ENCODE measurements at places on chromosomes 5 and 9.
A peak's percentile ranks its signal among the peaks of the same experiment; 100 is the strongest.

DNA sequence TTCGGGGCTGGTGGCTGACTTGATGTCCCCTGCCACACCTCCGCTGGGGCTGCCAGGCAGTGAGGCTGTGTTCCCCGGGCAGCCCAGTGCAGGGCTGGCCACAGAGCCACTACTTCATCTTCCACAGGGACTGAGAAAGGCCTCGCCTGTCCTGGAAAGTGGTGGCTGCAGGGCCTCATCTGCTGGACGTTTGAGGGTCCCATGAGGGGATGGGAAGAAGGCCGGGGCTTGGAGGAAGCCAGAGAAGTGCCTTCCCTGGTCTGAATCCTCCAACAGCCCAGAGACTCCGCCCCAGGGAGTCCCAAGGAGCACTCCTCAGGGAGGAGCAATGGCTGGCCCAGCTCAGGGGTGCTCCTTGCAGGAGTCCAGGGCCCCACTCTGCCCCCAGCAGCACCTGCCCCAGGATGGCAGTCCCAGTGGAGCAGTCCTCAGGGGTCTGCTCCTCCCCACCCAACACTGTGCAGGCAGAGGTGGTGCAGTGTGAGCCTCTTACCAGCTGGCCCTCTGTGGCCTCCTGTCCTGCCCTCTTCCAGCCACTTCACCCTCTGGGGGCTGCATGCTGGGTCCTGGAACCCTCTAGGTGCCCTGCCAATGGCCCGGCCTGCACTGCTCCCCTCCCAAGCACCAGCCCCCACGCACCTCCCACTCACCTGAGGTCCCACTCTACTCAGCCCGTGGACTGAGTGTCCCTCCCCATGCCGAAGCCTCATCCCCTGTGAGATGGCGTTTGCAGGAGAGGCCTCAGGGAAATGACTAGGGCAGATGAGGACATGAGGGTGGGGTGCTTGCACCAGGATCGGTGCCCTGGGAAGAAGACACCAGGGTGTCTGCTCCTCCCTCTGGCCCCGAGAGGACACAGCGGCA, 47.3 kb upstream of the COL5A1 start:
- DNase-seq = no peak

DNA sequence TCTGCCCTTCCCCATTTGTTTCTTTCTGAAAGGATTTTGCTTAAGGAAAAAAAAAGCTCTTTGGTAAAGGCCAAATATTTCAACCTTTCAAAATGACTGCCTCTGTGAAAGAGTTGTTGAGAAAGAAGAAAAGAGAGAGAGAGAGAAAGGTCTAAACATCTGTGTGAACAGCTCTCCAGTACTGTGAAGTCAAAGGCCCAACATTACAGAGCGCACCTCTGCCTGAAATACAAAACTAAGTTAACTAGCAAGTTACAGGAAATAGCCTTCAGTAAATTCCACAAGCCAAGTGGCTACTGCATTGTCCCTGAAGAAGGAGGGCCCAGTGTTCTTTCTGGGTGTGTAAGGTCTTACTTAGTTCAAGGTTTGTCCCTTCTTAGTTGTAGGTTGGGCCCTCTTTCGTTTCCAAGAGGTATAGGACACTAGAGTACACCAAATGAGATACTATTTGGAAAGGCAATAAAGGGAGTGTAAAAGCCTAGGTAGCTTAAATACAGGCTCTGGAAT, 104.4 kb downstream of the THBS4 start:
- DNase-seq = no peak

GRCh38 chr5:145840458-145841132, 5.5 kb upstream of the PRELID2 start:
- DNase-seq = no peak

- peak; percentile 14 for DNase-seq
Observed at GRCh38 chr9:117414220-117414905, 494 bp downstream of the ASTN2 start.

GRCh38 chr5:59238126-59238902, 655.2 kb downstream of the PDE4D start:
- DNase-seq = no peak

DNA sequence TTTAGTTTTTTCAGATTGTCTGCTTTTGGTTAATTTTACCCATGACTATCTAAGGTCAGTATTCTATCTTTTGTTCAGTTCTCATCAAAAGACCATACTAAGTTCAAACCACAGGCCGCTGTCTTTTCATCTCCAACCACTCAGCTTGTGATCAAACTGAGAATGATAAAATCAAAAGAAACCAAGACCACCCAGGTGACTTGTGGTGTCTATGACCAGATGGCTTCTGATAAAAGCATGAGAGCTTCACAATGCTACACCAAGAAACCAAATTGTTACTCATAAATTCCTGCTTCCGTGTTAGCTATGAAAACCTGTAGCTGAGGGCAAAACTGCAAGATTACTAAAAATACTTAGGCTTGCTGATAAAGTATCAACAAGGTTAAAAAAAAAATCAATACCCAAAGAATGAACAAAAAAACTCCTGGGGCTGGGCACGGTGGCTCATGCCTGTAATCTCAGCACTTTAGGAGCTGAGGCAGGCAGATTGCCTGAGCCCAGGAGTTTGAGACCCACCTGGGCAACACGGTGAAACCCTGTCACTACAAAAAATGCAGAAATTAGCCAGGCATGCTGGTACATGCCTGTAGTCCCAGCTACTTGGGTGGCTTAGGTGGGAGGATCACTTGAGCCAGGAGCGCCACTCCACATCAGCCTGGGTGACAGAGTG, 25.8 kb upstream of the GPX8 start:
- DNase-seq = no peak

- no peak for DNase-seq
Observed at GRCh38 chr9:33765411-33765810, 29.9 kb upstream of the PRSS3 start.

GRCh38 chr5:56291661-56292374, 58.7 kb upstream of the ANKRD55 start:
- DNase-seq = no peak

GRCh38 chr5:134585966-134586365, 46.7 kb downstream of the SAR1B start:
- no peak for DNase-seq

DNA sequence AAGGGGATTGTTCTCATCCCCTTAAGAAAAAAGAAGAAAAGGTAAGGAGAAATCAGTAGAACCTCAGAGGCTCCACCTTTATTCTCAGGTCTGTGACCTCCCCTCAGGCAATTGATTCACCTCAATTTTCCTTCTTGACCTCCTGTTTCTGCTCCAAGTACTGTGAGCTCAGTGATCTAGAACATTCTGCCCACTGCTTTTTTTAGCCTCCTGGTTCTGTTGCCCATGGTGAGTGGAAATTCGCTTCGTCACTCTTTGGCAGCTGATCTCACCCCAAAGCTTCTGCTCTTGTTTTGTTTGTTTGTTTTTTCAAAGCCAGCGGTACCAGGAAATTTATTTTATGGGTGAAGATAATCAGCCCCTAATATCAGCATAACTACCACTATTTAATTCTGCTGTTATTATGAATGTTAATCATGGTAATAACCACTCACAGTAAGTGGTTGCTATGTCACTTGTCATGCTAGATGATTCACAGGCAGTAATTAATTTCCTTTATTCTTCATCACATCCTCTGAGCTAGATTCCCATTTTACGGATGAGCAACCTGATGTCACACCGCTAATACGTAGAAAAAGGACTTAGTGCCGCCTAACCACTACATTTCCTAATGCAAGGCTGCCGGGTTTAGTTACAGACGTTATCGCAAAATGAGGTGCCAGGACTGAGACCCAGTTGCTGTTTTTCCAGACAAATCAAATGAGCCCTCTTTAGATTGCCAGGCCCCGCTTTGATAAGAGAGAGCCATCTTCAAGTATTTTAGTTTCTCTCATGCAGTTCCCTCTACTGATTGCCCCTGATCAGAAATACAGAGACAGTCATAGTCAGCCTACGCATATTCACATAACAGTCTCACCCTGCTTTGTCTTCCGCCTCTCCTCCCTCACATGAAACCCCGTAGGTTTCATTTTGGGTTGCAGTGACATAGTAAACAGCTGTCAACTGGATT, 78.2 kb downstream of the CYFIP2 start:
- peak; percentile 19 for DNase-seq

- no peak for DNase-seq
Observed at GRCh38 chr5:116142495-116142894, 57.7 kb downstream of the COMMD10 start.

- DNase-seq = no peak
Observed at GRCh38 chr9:129333617-129334104, 155.6 kb upstream of the IER5L start.

- peak; percentile 70 for DNase-seq
Observed at GRCh38 chr9:137689745-137690529, 71.1 kb downstream of the EHMT1 start.

DNA sequence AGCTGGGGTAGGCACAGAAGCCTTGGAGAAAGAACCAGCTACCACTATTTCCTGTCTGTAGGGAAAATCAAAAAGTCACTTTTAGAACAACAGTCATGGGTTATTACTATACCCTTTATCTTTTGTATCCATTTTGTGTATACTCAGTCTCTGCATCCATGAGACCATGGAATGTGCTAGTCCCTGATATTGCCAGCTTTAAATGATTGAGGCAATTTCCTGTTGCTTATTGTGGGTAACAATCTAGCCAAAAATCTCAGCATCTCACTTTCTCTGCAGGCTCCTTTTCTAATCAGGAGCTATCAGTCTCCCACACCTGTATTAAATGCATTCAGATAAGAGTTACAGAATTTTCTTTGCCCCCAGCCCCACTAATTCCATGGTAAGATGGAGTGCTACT, 968 bp upstream of the KDM3B start:
- no peak for DNase-seq

DNA sequence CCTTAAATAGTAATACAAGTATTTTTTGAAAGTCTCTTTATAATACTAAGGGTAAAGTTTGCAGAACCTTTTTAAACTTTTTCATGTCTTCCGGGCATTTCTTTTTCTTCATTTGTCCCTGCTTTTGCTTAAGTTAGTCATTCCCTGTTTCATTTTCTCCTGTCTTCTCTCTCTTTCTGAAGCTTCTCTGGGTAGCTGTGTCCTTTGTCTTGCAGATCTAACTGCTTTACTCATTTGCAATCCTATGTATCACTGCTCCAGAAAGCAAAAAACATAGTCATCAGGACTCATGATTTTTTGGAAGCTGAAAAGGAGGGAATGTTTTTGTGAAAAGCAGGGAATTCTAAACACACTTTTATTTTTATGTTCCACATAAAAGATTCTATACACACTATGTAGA, 301.7 kb downstream of the MRPS30 start:
- no peak for DNase-seq

GRCh38 chr5:155250596-155250995, 237.0 kb downstream of the KIF4B start:
- DNase-seq = no peak

- DNase-seq = peak; percentile 15
Observed at GRCh38 chr9:92592946-92593861, 57.4 kb upstream of the ECM2 start.

GRCh38 chr5:41649659-41650058, 139.3 kb upstream of the PLCXD3 start:
- DNase-seq = peak; percentile 28

GRCh38 chr5:99814321-99815063, 720.7 kb upstream of the FAM174A start:
- no peak for DNase-seq

DNA sequence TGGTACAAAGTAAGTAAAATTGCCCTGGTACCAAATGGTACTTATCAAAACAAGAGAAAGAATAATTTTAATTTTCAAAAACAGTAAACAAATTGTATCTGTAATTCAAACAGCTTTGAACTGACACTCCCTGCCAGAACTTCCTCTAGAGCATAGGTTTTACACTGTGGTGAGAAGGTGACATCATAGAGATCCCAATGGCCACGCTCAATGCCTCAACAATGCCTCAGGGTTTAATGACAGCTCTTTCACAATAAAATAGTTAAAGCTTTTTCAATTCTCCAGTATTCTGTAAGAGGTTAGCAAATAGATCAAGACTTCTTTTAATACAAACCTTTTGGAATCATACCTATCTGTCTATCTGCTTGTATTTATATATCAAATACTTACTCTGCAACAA, 437.1 kb downstream of the PRR16 start:
- DNase-seq = peak; percentile 1

- no peak for DNase-seq
Observed at GRCh38 chr9:37385286-37385685, 37.2 kb upstream of the GRHPR start.

- no peak for DNase-seq
Observed at GRCh38 chr9:91502475-91502874, 78.8 kb upstream of the NFIL3 start.

DNA sequence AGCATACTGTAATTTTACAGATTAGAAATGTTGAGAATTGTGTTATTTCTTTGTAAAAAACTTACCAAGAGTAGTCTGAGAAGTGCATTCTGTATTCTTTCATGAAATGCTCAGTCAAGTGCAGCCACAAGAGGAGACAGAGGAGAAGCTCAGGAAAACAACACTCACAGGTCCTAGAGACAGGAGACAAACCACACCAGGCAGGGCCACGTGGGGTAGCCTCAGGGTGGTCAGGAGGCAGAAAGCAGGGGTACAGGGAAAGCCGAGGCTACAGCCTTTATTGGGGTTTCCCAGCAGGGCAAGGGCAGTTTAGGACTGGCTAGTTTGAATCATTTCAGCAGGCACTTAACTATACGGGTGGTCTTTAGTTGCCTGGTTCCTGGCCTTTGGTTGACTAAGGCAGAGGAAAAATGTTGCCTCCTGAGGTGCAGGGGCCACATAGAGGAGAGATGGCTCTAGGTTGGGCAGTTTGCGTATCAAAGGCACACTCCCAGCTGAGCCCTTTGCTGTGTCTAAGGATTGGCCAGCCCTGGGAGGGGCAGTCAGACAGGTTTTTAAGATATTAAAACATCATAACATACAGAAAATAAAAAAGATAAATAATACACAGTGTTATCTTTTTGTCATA, 230.9 kb upstream of the ANKRD55 start:
- DNase-seq = no peak

GRCh38 chr5:113204525-113205161, 228.0 kb downstream of the DCP2 start:
- peak; percentile 78 for DNase-seq

GRCh38 chr9:79164406-79164805, 407.4 kb upstream of the TLE4 start:
- DNase-seq = no peak

Data from AG10803 (cell line).